Hematopoietic multipotent progenitor cell treated with erythropoietin and hydrocortisone succinate and interleukin-3 and kit ligand, for 6 days (in vitro differentiated cells): ENCODE measurements at places on chromosomes 2 and 18.

DNA sequence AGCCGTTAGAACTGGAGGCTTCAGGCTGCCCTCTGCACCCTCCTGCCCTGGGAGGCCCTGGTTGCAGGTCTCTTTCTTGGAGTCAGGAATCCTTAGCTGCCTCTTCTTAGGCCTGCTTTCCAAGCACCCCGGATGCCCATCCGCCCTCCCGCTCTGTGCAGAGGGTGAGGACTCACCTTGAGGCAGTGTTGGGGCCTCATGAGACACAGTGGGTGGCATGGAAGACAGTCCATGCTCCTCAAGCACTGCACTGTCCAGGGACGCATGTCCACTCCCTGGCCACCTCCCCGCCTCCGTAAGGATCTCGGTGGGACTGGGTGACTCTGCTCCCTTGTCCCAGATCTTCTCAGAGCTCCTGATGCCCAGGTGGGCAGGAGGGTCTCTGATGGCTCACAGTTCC lies 5.7 kb upstream of the TRAF3IP1 start:
- DNase-seq: no peak

DNA sequence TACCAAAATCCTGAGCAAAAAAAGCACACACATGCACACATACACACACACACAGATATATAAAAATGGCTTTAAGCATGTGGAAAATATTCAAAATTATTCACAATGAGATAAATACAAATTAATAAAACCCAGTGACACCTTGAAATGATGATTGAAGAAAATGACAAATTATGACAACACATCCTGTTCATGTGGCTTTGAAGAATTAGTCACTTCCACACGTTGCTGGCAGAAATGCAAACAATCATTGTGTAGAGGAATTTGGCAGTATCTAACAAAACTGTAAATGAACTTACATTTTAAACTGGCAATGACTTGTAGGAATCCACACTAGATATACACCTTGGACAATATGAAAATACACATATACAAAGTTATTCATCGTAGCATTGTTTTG lies 95.8 kb upstream of the RGPD4 start:
- DNase-seq: no peak

GRCh38 chr2:69054431-69054830 lies 41.5 kb downstream of the ANTXR1 start:
- DNase-seq: no peak

DNA sequence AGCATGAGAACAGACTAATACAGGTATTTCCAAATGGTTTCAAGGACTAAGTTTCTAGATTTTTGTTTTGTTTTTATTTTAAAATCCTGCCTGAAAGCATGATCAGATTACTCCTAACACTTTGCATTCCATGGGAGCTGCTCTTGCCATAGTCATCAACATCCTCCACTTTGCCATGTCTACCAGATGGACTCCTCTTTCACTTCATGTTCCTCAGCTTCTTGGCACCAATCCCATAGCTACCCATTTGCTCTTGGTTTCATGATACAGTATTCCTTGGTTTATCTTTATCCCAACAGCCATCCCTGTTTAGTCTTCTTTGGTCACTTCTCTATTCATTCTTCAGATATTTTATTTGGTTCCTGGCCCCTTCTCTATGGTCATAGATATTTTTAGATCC lies 154.2 kb upstream of the CCDC195 start:
- no peak for DNase-seq

- no peak for DNase-seq
Observed at GRCh38 chr2:26587994-26588393, 53.2 kb downstream of the CIB4 start.

GRCh38 chr18:74244554-74244953 lies 47.2 kb downstream of the CYB5A start:
- DNase-seq: no peak

GRCh38 chr2:64657411-64657810 lies 3.7 kb upstream of the SERTAD2 start:
- peak; percentile 56 for DNase-seq

DNA sequence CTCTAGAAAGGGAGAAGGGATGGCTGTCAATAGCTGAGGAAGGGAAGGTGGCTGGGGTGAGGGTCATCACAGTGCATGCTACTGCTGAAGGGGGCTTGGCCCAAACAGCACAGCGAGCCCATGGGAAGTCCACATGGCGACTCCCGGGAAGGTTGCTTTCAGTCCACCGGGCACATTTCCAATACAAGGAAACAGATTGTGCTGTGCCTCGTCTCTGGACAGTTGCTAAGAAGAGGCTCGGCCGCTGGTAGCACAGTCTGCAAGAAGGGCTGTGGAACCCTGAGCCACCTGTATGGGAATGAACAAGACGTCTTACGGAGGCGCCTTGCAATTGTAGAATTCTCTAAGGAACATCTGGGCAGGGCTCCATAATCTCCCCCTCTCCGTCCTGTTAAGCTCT lies 123.1 kb downstream of the CELF4 start:
- DNase-seq: no peak

DNA sequence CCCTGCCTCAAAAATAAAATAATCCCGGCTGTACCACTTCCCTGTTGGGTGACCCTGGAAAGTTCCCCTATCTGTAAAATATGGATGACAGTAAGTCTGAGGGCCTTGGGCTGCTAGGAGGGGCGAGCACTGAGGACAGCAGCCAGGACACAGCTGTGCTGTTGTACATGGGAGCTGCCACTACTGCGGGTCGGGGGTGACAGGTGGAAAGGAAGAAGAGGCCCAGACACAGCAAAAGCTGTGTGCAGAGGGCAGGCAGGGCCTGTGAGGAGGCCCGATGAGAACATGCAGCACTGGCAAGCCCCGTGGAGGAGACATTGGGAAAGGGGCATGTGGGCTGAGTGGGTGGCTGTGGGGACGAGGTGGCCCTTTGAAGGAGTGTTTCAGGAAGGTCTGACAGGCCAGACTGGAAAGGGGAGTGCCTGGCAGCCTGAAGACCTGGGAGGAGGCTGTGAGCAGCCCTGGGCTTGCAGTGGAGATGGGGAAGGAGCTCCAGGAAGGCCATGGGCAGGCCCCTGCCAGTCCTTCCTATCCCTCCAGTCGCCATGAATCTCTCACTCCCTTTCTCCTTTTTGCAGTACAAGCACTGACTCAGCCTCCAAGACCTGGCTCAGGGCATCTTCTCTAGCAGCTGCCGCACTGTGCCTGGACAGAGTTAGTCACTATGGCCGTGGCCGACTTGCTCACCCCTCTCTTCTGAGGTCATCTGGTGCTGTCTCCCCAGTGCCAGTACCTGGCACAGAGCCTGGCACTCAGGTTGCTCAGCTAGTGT lies 28.9 kb upstream of the SEMA4C start:
- DNase-seq: no peak

- DNase-seq: no peak
Observed at GRCh38 chr2:240785424-240786335, 34.3 kb downstream of the KIF1A start.

DNA sequence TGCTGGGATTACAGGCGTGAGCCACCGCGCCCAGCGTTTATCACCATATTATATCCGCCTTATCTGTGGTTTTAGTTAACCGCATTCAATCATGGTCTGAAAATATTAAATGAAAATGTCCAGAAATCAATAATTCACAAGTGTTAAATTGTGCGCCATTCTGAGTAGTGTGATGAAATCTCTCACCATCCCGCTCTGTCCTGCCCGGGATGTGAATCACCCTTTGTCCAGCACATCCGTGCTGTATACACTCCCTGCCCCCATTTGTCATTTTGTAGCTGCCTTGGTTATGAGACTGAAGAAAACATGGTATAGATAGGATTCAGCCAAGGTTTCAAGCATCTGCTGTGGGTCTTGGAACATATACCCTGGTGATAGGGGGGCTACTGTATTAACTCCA lies 70.7 kb downstream of the TIMM21 start:
- DNase-seq: no peak

GRCh38 chr2:121017396-121017795 lies 267.6 kb downstream of the TFCP2L1 start:
- no peak for DNase-seq

DNA sequence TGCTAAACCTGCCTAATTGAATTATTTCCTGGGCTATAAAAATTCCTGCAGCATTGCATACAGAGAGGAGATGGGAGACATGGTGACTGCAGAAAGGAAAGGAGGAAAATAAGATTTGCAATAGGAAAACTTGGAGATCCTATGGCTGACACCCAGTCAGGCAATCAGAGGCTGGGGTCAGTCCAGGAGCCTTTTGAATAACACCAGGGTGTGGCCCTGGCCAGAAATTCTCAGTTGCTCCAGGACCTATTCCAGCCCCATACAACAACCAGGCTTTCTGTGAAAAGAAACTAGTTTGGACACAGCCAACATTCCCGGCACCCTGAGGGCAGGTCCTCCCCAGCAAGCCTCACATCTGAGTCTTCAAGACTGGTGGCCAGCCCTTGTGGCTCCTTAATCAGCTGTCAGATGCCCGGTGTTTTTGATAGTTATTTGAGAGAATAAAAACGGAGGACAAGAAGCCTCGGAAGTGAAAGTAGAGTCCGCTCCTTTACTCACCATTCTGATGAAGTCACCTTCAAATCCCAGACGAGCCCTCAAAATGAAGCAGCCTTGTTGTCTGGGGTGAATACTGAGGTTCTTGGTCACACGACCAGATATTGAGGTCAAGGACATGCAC lies 31.1 kb upstream of the GMCL1 start:
- DNase-seq: no peak

DNA sequence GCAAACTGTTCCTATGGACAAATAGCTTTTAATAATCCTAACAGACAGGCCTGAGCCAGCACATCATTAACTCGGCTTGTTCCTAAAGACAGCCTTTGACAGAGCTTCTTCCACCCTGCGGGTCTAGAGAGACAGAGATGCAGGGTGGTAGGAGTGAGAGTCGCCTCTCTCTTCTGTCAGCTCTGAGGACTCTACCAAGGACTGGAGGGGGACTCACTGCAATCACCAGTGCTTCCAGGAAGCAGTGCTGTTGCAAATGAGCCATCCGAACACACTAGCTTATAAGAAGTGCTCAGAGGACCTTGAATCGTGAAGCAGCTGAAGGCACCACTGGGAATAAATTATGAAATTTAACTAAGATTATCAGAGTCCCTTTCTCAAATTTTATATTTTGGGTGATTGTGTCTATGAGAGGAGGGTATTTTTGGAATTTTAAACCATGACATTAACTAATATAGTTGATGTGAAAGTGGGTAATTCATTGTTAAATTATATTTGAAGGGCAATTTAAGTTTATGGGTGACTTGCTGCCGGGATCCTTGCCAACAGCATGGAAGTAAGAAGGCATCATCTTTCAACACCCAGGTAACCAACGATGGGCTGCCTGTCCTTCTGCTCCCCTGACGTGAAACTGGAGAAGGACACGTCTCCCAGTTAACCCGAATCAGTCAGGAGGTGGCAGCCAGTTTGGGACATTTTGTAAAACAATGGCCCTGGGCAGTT lies 43.6 kb upstream of the PXDN start:
- no peak for DNase-seq

DNA sequence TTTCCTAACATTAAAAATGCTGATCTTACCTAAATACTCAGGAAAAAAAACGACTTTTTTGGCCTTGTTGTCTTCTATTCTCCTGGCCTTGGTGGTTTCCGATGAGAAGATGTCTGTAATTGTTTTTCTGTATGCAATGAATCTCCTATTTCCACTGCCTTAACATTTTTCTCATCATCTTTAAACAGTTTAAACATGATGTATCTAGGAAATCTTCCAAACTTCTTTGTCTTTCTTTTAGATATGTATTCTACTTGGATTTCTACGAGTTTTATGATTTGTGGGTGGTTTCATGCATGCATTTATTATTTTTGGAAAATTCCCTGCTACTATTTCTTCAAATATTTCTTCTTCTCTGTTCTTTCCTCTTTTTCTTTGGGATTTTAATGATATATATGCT lies 288.6 kb upstream of the GYPC start:
- no peak for DNase-seq

- DNase-seq: peak; percentile 70
Observed at GRCh38 chr18:25282282-25282681, 69.7 kb downstream of the ZNF521 start.

DNA sequence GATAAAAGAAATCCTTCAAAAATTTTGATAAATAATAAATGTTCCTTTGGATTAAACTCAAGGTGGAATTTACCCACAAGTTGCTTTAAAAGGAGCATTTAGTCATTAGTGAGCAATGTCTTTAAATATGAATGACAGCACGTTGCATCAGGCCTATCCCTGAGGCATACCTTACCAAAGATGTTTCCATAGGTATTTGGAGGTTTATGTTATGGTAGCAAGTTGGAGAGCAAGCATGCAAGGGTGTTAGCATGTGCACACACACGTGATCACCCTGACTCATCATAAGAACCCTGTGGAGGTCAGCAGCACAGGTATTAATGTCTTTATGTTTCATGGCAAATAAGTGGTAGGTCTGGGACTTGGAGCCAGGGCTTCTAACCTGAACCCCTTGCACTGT lies 159.9 kb downstream of the ACTR3 start:
- DNase-seq: no peak

DNA sequence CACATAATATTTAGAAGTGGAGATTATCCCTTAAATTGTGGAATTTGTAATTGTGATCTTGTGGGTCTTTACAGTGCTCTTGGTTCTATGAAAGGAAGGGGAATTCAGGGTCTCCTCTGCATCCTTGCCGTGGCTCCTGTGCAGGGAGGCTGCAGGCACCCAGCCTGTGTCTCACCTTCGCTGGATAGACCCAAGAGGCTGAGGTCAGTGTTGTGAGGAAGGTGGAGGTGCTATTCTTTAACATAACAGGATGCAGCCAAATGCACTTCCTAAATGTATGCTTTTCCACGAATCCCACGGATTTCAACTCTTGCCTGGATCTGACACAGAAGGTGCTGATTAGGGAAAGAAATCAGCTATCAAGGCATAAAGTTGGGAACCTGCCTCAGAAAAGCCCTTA lies 69.5 kb downstream of the TMEM18 start:
- no peak for DNase-seq

DNA sequence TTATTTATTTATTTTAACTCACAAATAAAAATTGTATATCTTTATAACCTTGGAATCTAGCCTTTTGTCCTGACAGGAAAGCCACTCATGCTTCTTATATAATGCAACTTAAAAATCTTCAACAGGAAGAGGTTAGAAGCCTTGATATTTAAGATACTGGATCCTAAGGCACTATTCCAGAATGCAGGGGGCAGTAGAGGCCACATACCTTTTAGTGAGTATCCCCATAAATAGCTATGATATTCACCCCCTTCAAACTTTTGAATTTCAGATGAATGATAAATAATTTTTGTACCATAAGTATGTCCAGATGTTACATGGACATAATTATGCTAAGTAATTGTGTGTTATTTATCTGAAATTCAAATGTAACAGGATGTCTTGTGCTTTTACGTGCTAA lies 592.7 kb upstream of the VRK2 start:
- peak; percentile 7 for DNase-seq

GRCh38 chr2:85714841-85715240 lies 20.7 kb downstream of the GNLY start:
- DNase-seq: peak; percentile 61

DNA sequence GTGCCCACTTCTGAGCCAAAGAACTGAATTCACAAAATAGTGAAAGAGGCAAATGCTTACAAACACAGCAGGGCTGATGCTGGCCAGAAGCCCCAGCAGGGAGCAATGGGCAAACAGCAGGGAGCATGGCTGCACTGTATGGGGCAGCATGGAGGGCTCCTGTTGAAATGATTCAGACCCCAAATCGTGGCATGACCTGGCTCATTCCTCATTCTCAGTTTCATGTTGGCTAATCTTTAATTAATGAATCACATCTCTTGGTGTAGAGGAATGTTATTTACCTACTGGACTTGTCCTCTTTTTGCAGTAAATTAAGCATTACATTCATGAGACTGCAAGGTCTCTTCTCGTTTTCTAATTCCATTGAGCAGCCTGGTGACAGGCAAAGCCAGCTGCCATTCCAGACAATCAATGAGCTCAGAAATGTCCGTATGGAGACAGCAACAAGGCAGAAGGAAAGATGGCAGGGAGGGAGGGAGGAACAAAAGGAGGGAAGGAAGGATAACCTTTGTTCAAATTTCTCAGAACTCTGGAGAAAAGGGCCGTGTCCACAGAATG lies 84.9 kb upstream of the ST8SIA3 start:
- no peak for DNase-seq
